LHCN-M2 (cell line): ENCODE measurements at places on chromosomes 6 and 20. TPM values are rescaled to one million over a fixed set of nuclear protein-coding genes. Genes with fewer than 3 reads are reported as not detected.
A peak's percentile ranks its signal among the peaks of the same experiment; 100 is the strongest.

The SH3BGRL2 gene
- total RNA-seq, result 1.5 and 1.7 TPM in 2 replicates

The BLTP3A gene
- 1.2 and 2.2 TPM in 2 replicates for total RNA-seq

The SLC17A9 gene
- total RNA-seq, result not detected in 2 replicates

The GJA1 gene
- 8.3 and 9.0 TPM in 2 replicates for total RNA-seq

The LAMP5 gene
- total RNA-seq, result 0.98 and 1.0 TPM in 2 replicates

The SMLR1 gene
- total RNA-seq, result not detected in 2 replicates

GRCh38 chr6:24692003-24692402, 25.1 kb downstream of the ACOT13 start:
- DNase-seq, result no peak

DNA sequence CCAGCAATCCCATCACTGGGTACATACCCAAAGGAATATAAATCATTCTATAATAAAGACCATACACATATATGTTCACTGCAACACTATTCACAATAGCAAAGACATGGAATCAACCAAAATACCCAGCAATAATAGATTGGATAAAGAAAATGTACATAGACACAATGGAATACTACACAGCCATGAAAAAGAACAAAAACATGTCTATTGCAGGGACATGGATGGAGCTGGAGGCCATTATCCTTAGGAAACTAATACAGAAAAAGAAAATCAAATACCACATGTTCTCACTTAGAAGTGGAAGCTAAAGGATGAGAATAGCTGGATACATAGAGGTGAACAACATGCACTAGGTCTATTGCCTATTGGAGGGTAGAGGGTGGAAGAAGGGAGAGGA, 674.6 kb downstream of the PHF3 start:
- no peak for DNase-seq

DNA sequence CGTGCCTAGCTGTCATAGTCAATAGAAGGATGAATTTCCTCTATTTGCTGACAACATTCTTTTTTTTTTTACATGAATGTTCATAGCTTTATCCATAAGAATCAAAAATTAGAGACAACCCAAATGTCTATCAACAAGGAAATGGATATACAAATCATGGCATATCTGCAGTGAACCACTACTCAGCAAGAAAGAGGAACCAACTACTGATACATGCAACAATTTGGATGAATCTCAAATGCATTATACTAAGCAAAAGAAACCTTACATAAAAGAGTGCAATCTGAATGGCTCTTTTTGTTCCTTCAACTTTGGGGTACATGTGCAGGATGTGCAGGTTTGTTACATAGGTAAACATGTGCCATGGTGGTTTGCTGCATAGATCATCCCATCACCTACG, 17.7 kb upstream of the MCM9 start:
- no peak for DNase-seq

DNA sequence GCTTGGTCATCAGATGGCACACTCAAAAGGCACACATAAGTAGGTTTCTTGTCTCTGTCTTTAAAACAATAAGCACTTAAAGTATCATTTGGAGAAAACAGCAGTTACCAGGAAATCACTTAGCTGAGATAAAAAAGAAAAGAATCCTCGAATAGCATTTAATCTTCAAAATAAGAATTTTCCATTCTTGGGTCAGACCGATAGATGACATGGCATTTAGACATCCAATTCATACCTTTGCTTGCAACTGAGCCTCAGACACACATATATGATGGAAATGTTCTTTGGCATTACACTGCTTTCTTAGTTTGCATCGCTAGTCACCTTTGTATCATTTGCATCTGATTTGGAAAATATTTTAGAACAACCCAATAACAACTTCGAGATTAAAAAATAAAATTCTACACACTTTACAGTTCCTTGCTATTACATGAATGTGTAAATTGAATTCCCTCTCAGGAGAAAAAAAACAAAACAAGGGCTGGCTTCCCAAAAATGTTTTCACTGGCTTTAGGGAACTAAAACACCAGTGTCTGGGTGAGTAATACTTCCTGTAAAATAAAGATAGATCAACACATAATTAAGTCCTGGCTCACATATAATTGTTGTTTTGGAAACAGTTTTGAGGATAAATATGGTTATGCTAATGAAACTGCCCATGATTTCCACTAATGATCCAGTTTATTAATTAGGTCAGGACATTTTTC, 1.3 kb upstream of the RNF217 start:
- DNase-seq, result no peak

GRCh38 chr6:155505608-155505989, 50.0 kb upstream of the NOX3 start:
- DNase-seq, result no peak

DNA sequence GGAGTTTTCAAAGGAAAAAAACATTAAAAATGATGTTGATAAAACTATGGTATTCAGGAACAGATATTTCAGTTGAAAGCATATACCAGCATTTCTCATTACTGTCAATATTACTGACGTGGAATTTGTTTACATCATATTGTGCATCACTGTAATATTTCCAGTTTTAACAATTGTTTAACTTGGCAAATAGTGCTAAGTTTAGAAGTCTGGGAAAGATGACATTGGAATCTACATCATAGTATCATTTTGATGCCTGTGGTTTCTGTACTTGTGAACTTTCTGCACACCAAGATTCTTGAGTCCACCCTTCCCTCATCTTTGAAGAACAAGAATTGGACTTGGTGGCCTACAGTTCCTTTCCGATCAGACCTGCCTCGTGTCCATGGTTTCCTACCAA, 98.1 kb downstream of the RALGAPA2 start:
- DNase-seq, result no peak

DNA sequence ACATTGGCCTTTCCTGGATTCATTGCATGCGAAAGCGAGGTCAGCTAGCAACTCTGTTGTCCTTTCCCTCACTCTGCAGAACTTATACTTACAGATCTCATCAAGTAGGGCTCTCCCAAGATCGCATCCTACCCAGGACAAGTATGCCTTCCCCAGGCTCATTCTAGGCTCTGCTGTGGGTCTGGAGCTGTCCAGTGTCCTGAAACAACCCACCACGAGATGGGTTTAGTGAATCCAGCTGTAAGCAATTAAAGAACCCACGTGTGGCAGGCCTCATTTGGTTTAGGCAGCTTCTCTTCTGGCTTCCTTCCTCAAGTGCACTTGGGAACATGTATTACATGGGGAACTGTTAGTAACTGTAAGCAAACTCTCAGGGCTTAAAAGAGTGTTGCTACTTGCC, 406.5 kb upstream of the CHD6 start:
- DNase-seq, result no peak

DNA sequence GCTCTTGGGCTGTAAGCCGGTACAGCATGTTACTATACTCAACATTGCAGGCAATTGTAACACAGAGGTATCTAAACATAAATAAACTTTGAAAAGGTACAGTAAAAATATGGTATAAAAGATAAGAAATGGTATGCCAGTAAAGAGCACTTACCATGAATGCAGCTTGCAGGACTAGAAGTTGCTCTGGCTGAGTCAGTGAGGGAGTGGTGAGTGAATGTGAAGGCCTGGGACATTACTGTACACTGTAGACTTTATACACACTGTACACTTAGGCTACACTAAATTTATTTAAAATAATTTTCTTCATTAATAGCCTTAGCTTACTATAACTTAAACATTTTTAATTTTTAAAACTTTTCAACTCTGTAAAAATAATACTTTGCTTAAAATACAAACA, 37.8 kb upstream of the ANKEF1 start:
- DNase-seq, result no peak

- peak; percentile 87 for DNase-seq
Measured at GRCh38 chr6:3960754-3961361, 111.7 kb downstream of the FAM50B start.

DNA sequence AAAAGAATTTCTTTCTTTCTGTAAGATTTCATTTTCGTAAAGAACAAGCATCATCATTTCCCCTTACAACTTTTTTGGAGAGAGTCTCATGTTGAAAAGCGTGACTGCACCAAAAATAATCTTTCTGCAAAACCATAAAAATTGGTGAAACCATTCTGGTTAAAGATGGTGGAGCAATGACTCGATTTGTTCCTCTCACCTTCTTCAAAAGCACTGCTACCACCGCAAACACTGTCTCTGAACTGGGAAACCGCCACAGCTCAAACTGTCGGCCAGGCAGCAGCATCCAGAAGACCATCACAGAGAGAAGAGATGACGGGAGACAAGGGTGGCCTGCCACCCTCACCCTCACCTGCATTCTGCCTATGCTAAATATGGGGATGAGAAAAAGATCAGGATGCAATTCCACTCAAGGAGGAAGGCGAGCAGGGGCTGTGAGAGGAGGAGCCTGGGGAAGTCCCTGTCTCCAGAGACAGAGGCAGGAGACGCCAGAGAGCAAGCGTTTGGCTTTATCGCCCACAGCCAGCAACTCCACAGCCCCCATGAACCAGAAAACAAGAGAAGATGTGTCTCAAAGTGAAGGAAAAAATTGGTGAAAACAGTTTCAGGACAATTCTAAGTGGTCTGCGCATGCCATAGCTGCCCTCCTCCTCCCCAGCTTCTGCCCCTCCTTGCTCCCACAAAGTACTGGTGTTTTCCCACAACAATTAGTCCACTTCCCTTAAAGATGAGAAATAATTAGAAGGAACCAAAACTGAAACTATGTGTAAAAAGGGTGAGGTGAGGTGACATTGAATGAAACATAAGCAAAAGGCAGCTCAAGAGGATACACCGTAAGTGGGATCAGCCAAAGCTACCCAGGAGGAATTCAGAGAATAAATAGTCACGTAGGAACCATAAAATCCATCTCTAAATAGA, 255.5 kb downstream of the KIF16B start:
- DNase-seq, result no peak
